ENCODE measurements at places on chromosomes 1 and 21. TPM values are rescaled to one million over a fixed set of nuclear protein-coding genes. Genes with fewer than 3 reads are reported as not detected.

DNA sequence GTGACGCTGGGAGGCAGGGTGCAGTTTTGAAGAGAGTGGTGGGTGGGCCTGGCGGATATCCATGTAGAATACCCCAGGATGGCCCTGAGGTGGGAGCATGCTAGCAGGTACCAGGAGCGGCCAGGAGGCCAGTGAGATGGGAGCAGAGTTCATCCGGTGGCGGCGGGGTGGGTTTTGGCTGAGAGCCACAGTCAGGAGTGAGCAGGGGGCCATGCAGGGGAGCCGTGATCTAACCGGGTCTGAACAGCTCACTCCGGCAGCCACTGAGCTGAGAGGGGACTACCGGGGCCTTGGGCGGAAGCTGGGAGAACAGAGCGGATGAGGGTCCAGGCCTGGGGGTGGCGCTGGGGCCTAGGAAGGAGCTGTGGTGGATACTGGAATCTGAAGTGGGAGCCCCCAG lies 47.6 kb upstream of the LRP8 start:
- DNase-seq: no peak

DNA sequence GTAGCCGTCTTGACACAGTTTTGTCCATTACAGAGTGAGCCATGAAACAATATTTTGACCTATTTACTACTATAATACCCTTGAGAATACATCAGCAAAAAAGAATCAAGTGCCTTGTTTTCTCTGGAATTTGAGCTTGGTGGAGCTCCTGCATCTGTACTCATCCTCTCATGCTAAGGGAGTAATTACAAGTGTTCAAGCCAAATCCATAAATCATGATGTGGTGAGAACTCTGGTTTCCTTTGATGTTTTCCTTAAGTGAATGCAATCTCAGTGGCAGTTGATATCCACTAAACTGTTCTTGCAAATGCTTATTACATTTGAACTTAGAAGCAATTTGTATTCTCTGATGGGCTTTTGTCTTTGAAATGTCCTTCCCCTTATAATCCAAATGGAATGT lies 824.6 kb upstream of the TMPRSS15 start:
- no peak for DNase-seq

- DNase-seq: no peak
Observed at GRCh38 chr1:15476927-15477326, 1.0 kb downstream of the CELA2B start.

GRCh38 chr1:248924696-248925532 lies 18.9 kb downstream of the PGBD2 start:
- DNase-seq: no peak

- DNase-seq: no peak
Observed at GRCh38 chr21:45594721-45595489, 48.6 kb upstream of the PCBP3 start.

DNA sequence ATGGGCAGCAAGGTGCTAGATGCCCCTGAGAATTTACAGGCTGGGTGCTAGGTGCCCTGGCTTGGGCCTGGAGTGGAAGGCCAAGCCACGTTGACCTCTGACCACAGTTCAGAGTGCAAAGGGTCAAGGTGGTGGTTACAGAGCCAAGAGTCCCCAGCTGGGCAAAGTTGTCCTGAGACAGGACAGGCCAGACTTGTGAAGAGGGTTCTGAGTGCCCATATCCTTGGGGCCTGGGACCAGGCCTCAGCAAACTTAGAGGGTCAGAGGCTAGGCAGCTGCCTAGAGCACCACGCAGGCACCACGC lies 18.9 kb upstream of the SELENON start:
- DNase-seq: no peak

GRCh38 chr1:121483961-121484424 lies 299.2 kb downstream of the SRGAP2C start:
- DNase-seq: no peak

The CD5L gene
- 0.10 TPM for total RNA-seq

The CLIC6 gene
- 2.1 TPM for total RNA-seq

The STYXL2 gene
- total RNA-seq: not detected

The SLC30A10 gene
- total RNA-seq: 0.15 TPM

The PBXIP1 gene
- total RNA-seq: 52.1 TPM
